ENCODE measurements at places on chromosomes 2 and 18. TPM values are rescaled to one million over a fixed set of nuclear protein-coding genes. Genes with fewer than 3 reads are reported as not detected.
A peak's percentile ranks its signal among the peaks of the same experiment; 100 is the strongest.

DNA sequence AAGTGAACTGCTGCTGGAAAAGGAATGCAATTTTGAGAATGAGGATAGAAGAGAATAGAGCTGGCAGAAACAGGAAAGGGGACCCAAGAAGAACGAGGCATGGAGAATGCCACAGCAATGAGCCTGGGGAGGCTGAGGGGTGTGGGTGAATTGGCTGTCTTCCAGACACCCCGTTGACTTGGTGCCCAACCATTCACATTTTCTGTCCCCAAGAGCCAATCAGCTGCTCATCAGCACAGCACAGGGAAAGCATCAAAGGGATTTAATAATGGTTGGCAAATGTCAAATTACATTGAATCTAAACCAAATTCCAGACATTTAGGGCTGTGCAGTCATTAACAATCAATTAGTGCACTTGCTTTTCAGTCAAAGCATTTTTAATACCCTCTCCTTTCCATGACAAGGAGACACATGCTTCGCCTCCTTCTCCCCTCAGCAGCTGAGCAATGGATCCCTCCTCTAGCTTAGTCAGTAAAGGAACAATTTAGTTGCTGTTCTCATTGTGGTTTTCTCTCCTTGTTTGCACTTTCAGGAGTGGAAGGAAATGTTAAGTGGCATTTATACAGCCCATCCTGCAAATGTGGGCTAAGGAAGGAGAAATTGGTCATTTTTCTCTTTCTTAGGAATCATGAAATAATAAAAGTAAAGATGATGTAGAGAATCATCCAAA, 98.8 kb downstream of the KLF7 start:
- no peak for DNase-seq

- no peak for DNase-seq
These were observed 22.6 kb upstream of the PELI1 start for GRCh38 chr2:64166637-64167420.

- DNase-seq: no peak
These were observed 193.3 kb downstream of the FSHR start for GRCh38 chr2:48961009-48961408.

Gene DYNAP
- not detected for total RNA-seq

DNA sequence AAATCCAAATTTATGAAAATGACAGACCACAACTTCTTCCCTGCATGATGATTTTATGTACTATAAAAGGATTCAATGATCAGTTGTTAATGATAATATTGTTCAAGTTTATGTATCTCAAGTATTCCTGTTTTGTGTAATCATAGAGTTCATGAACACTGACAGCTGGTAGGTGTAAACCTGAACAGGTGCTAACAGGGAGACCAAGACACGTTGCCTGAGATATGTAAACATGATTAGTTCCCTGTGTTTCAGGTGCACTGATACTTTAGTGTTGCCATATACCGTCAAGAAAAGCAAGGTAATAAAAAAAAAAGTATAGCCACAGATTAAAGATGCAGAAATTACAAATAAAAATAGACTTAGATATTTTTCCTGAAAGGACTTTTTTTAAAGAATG, 131.8 kb downstream of the BAZ2B start:
- DNase-seq: peak; percentile 21
